Omental fat pad (tissue), 4 donors: ENCODE measurements at places on chromosomes 16 and 17.

- DNase-seq, result no peak
Measured at GRCh38 chr17:77836557-77837041, 121.9 kb upstream of the TNRC6C start.

DNA sequence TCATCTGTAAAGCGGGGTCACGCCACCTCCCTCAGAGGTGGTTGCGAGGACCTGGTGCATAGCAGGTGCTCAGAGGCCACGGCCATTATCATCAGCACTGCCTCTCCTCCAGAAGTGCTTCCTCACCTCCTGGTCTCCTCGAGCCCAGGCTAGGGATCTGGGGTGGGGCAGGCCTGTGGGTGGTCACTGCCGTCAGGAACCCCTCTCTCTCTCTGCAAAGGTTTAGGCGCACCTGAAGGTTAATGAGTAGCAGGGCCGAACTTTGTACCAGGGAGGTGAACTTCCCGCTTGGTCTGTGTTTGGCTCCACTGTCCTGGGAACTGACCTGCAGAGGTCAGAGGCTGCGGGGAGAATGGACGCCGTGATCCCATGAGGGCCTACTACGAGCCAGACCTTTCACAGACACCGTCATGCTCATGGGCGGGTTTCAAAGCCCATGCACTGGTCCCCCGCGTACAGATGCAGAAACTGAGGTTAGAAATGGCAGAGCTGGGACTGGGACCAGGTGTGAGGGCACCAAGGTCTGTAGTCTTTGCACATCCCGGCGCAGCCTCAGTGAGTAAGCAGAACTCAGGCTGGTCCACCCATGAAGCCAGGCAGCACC lies 13.8 kb downstream of the JUP start:
- no peak for DNase-seq

DNA sequence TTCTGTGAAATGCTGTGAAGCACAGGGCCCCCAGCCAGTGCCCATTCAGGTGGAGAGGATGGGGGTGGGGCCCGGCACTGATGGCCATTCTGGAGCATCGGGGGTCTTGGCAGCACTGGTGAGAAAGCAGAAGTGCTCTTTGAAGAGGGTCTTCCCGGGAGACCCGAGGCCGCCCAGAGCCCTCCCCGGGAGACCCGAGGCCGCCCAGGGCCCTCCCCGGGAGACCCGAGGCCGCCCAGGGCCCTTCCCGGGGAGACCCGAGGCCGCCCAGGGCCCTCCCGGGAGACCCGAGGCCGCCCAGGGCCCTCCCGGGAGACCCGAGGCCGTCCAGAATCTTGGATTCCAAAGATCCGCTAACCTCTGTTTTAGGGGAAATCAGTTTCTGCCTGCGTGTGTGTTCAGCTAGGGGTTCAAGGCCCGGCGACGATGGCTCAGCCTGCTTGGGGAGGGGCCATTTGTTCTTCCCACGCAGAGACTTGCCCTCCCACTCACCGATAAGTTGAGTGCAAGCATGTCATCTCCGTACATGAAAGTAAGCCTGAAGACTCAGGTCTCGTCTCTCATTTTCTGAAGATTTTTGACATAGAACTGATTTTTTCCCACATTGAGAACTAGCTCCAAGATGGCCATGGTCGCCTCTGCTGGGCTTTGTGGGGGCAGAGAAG lies 35.2 kb upstream of the CAPN15 start:
- DNase-seq, result no peak

DNA sequence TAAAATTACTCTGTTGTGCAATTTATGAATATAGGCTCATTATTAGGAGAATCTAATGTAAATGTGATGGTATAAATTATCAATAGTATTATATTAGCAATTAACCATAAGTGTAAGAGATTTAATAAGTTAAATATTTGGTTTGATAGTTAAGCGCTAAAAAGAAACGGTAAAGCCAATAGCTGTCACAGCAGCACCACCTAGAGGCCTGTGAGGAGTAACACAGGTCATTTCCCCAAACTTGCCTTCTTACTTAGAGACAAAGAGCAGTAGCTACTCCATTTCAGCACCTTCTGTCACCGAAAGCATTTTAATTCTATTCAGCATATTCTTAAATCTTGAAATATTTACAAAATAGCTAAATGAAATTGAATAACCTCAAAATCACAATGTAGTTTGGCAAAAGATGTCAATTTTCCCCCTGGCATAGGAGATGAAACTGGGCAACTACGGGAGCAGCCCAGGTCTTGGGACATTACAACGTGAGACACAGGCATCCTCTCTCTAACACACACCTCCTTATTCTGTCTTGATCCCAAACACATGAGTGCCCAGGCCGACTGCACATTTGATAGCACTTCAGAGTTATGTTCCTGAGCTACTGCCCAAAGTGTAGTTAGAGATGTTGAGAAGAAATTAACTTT lies 14.3 kb upstream of the DYNLRB2 start:
- no peak for DNase-seq

DNA sequence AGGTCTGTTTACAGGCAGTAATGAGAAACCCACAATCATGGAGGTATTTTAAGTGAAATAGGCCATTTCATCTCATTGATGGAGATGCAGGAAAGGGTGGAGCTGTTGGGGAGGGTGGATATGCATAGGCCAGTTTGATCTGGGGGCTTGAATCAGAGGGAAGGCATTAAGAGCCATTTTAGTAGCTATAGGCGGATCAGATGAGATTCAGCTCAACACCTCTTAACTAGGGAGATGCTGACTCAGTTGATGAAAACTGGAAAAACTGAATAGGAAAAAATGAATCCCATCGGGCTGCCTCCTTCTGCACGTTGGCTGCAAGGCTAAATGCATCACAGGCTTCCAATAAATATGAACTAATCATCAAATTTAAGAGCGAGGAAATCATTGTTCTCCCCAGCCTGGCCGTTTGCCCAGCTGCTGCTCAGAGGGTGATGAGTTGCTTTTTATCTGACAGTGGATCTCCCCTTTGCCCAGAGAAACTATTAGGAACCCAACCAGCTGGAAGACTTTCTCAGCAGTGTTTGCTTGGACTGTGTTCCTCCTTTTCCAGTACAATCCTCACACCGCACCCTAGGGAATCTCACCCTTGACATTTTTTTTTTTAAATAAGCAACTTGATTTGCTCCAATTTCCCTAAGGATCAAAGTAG lies 149.6 kb downstream of the SOX9 start:
- DNase-seq, result no peak
